Mammary epithelial cell (primary cell): ENCODE measurements at places on chromosomes 3 and 15.

GRCh38 chr3:109336291-109336861, 970 bp downstream of the DPPA4 start:
- DNase-seq: no peak

GRCh38 chr3:195039180-195039843, 231.6 kb downstream of the XXYLT1 start:
- no peak for DNase-seq

GRCh38 chr15:45130291-45131000, 652 bp downstream of the DUOX1 start:
- no peak for DNase-seq

DNA sequence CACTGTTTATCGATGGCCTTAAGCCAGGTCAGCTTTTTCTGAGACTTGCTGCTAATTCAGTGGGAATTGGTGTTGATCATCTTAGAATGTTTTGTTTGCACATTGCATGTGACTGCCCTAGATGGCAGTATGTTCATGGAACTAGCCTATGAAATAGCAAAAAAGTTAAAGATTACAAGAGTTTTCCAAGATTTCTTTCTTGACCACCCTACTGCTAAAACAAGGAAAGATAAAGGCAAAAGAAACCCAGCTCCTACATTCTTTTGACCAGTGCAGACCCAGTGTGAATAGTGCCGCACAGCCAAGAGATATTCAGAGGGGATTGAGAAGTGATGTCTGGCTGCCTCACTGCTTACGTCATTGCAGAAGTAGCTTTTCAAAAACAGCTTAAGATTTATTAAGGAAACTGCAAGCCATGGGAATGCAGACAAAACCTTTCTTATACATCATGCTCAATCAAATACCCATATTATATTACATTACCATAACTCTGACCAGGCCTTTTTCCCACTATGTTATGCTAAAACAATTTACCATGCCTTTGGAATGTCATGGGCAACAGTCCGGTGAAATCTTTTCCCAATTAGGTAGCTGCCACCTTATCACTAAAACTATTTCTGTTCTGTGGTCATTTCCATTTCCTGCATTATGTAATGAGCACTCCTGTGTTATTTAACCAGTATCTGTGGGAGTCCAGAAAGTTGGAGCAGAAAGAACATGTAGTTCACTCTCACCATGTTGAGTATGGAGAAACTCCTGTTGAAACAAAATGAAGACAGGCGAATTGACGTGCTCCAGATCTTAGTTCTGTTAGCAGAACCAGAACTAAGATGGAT, 6.0 kb downstream of the PHLDB2 start:
- DNase-seq: peak; percentile 65
